ENCODE measurements at places on chromosomes 4 and X.

- peak; percentile 97 for DNase-seq
These were observed 152.0 kb downstream of the GASK1B start for GRCh38 chr4:158020734-158021346.

DNA sequence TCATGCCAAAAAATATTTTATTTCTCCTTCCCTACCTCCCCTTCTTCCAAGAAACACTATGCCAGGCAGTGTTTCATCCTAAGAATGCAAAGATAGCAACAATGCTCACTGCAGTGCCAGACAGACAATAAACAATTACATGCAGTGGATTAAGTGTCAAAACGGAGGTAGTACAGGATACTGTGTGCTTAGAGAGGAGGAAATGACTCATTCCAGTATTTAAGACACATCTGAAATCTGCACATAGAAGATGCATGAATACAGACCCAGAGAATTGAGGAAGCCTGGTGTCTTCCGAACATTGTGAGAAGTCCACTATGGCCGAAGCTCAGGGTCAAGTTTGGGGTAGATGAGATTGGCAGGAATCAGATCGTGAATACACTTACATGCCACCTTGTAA is 326.4 kb downstream of the PPP3CA start:
- peak; percentile 26 for DNase-seq

- DNase-seq: no peak
These were observed 23.6 kb downstream of the SH3KBP1 start for GRCh38 chrX:19863857-19864223.

- DNase-seq: no peak
These were observed 161.1 kb downstream of the FBXW7 start for GRCh38 chr4:152374606-152375285.

DNA sequence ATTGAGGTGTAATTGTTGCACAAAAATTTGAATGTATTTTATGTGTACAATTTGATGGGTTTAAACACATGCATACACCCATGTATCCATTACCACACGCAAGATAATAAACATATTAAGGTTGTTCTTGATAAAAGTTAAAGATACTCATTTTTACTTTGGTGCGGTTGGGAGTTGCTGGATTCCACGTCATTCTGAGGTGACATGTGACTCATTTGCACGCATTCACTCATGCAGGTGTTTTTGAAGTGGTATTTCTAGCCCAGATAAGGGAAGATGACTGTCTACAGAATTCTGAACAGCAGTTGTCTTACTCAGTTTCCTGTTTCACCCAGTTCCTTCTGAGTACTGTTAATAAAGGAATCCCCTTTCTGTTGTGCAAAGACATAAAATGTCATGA is 142.0 kb downstream of the RTL3 start:
- DNase-seq: no peak

DNA sequence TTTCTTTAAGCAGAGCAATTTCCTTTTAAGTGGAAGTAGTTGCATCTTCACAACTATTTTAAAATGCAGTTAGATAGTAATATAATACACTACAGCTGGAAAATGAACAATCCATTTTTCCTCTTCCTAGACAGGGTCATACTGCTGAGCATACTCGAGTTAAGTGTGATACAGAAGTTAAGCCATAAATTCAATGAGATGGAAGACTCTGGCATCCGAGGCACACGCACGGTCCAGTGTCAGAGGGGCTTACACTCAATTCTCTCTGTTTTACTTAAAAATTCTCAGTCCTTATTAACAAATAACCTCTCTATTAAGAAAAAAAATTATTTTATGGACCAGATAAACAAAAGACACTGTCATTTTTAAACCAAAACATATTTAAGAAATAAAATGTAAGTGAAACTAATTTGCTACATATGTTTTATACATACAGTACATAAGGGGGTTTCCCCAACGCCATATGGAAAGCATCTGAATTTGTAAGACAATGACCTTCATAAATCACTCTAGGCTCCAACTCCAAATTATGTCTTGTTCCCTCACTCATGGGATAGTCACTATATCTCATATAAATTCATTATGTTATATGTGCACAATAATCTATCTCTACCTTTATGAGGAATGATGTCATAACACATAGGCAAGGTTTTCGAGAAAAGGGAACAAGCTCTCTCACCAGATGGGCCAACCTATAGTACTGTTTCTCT is 315.3 kb downstream of the PAPSS1 start:
- no peak for DNase-seq

- no peak for DNase-seq
These were observed 25.5 kb upstream of the PRPS1 start for GRCh38 chrX:107602694-107603239.

- DNase-seq: no peak
These were observed 17.0 kb upstream of the CDS1 start for GRCh38 chr4:84565951-84566350.

- no peak for DNase-seq
These were observed 30.8 kb upstream of the MXD4 start for GRCh38 chr4:2292646-2293108.

DNA sequence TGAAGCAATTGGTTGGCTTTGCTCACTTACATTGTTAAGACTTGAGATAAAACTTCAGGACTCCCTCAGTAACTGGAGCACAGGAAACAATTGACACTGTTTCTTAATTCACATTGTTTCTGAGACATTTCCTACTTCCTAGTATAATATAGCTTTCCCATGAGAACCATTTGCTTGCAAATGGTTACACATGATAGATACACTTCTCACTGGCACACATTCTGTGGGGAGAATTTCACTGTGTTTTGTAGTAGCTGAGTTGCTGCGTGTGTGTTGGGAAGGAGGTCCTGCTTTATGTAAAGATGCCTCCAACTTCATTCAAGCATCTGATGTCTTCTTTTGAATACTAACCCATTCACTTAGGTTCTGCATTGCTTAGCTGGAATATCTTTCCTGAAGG is 85.3 kb upstream of the SLC4A4 start:
- DNase-seq: peak; percentile 11

DNA sequence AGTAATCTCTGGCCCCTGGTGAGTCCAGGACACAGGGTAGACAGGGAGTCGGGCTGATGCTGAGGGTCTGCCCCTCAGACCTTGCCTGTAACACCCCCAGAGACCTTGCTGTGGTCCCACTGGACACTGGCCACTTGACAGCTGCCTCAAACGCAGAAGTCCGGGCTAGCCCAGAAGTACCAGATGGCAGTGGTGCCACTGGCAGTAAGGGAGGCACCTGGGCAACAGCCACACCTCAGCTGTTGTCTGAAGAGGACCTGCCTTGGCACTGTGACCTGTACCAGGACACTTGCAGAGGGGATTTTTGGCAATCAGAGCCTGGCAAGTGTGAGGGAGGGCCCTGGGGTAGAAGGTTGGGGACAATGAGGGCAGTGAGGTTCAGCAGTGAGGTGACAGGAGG is 63.3 kb upstream of the UXT start:
- no peak for DNase-seq

DNA sequence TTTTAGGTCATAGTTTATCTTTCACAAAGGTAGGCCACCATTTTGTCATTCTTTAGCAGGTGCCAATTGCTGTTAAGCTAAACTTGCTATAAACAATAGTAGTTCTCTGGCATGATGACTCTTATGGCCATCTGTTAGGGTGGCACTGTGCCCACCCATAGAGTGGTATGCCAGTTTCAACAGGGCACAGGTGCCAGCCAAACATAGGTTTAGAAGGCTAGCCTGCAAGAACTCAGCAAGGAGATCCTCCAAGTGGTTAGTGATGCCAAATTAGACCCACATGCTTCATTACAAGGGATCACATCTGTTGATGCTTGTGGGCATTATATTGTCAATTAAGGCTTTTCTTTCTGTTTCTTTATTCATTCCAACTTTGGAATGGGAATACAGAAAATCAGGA is 204.5 kb downstream of the FMR1NB start:
- DNase-seq: no peak

GRCh38 chr4:2105559-2105958 is 46.4 kb downstream of the NAT8L start:
- DNase-seq: no peak

DNA sequence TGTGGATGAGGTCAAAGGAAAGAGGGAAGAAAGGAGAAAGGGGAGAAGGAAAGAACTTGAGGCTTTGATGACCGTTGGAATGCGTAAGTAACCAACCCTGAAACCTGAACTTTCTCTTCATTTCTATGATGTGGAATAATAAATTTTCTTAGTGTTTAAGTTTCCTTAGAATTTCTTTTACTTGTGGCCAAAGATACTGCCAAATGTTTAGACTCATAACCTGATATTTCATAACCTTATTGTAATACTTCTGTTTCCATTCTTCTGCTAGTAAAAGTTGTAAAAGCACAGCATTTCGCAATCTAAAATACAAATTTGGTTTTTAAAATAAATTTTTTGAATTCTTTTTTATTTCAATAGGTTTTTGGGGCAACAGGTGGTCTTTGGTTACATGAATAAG is 258.5 kb upstream of the GIMD1 start:
- DNase-seq: no peak

DNA sequence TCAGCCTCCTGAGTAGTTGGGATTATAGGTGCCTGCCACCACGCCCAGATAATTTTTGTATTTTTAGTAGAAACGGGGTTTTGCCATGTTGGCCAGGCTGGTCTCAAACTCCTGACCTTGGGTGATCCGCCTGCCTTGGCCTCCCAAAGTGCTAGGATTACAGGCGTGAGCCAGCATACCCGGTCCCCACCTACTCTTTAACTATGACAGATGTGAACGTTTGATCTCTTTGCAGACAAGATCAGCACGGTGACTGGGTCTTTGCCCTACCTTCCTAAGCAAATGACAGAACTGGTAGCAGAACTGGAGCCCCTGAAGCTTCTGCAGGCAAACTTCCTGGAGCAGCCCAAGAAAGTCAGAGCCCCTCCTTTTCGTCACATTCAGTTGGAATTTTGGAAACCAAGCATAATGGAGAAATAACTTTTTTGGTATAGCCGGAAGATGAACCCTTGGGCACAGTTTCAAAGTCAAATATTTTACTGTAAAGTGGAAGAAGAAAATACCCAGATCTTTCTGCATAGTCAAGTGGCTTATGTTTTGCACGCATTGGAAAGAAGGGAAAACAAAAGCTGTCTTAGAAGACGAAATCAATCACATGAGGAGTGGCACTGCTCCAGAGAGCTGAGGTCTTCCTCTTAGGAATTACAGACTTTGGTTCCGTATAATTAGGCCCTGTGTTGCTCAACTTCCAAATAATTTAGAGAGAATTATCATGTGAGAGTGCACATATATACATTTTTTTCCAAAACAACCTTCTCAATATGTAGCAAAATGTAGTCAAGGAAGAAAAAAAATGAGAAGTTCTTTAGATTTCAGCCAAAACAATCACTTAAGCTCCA is 90.6 kb downstream of the SORBS2 start:
- peak; percentile 47 for DNase-seq

GRCh38 chr4:168853770-168854169 is 156.3 kb downstream of the CBR4 start:
- no peak for DNase-seq

- DNase-seq: peak; percentile 58
These were observed 55.3 kb upstream of the MSANTD1 start for GRCh38 chr4:3193531-3194203.

DNA sequence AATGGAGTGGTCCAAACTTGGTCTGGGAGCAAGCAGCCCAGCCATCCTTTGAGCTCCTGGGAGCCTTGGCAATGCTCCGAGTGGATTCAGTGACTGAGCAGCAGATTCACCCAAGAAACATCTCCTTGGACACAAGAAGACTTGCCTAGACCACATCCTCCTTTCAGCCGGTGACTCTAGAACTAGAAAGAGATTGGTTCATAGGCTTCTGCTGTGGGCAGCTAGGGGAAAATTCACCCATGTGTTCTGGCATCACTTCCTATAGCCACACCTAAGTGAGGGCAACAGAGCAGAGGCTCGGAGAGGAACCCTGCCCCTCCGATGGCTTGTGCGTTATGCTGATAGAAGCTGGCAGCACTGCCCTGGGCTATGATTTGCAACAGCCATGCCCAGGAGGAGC is 16.0 kb downstream of the ZNF275 start:
- no peak for DNase-seq

- DNase-seq: no peak
These were observed 238.8 kb upstream of the GRIA3 start for GRCh38 chrX:122945328-122945727.

DNA sequence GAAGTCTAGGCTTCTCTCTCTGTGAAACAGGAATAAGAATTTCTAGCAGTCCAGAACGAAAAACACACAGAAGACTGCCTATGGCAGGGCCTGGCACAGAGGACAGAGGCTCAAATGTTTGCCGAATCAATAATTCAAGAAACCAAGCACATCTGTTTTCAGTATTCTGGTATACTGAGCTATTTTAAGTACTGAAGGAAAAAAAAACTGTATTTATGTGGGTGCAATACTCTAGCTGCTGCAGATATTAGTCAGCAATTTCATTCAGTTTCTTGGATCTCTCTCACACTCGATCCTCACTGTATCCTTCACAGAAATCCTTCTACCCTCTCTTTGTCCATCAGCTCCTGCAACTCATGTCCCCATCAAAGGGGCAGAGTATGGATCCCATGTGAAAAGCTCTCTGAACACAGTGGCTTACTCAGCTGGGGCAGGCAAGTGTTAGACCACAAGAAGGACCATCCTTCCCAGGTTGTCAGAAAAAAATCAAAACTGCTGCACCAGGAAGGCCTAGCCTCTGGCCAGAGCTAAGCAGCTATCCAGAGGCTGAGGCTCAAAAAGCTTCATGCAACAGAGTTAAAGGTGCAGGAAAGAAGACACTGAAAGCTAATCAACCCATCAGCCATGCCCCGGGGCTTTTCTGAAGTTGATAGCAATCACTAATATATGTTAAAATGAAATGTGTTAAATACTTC is 9.1 kb upstream of the USO1 start:
- DNase-seq: no peak

DNA sequence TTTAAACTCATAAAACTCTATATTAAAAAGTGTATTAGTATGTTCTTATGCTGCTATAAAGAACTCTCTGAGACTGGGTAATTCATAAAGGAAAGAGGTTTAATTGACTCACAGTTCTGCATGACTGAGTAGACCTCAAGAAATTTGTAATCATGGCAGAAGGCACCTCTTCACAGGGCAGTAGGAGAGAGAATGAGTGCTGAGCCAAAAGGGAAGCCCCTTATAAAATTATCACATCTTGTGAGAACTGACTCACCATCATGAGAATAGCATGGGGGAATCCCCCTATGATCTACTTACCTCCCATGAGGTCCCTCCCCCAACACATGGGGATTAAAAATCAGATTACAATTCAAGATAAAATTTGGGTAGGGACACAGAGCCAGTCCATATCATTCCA is 463.2 kb downstream of the KLHL13 start:
- DNase-seq: no peak

- no peak for DNase-seq
These were observed 97.2 kb upstream of the ACSL4 start for GRCh38 chrX:109830157-109830703.

- DNase-seq: peak; percentile 18
These were observed 126.4 kb upstream of the GATB start for GRCh38 chr4:151887031-151887815.

GRCh38 chrX:154840856-154841255 is 6.4 kb upstream of the SMIM9 start:
- DNase-seq: peak; percentile 66

DNA sequence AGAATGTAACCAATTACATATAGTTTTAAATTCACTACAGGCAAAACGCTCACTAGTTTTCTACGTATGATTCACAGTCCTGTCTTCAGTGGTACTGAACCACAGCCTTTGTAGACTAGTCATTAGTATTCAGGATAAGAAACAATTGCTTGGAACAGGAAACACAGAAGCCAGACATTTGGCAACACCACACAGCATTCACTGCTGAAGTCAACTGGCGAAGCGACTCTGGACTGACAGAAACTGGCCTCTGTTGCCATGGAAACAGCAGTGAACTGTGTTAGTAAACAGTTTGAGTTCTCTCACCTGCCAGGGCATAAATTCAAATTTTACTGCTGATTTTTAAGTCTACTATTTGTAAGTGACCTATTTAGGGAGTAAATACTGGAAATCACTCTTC is 57.6 kb downstream of the MAPK10 start:
- peak; percentile 20 for DNase-seq

- DNase-seq: peak; percentile 86
These were observed 24.6 kb upstream of the ANTXR2 start for GRCh38 chr4:80097400-80098177.

All from lung microvascular endothelial cell (primary cell).